ENCODE measurements at places on chromosomes 2 and 18.

- no peak for DNase-seq
Observed at GRCh38 chr2:142037744-142038143, 93.1 kb downstream of the LRP1B start.

DNA sequence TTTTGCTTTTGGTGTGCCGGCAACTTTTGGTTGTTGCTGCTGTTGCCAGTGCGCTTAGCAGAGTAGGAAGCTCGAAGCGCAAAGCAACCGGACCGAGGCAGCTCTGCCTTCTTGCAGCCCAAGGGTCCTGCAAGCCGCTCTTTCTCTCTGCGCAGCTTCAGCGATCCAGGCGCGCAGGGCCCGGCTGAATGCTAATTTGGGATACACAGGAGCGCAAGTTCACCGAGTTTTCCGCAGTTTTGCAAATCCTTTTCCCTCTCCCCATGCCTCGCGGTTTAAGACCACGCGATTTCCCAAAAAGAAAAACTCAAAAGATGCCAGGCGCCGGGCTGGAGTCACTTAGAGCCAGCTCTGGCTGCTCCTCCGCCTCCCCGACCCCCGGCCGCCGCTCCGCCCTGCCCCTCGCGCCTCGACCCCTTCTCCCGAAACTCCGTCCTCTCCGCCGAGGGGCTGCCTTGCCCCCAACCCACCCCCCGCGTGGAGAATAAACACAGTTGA is 13.5 kb upstream of the SIX3 start:
- DNase-seq: no peak

GRCh38 chr18:51559902-51560287 is 362.4 kb upstream of the MEX3C start:
- DNase-seq: no peak

- no peak for DNase-seq
Observed at GRCh38 chr18:11664286-11664685, 24.8 kb upstream of the GNAL start.

GRCh38 chr2:8132879-8133278 is 549.0 kb upstream of the ID2 start:
- no peak for DNase-seq

GRCh38 chr2:42835577-42836371 is 43.4 kb upstream of the HAAO start:
- DNase-seq: no peak

Data from stimulated activated CD8-positive, alpha-beta memory T cell treated with anti-CD3 and anti-CD28 coated beads, Interleukin-2, amount 100 ng/mL, for 1 hour (primary cell).